ENCODE measurements at places on chromosomes 11 and 22.

- DNase-seq: no peak
Measured at GRCh38 chr11:44542372-44542771, 23.1 kb upstream of the CD82 start.

DNA sequence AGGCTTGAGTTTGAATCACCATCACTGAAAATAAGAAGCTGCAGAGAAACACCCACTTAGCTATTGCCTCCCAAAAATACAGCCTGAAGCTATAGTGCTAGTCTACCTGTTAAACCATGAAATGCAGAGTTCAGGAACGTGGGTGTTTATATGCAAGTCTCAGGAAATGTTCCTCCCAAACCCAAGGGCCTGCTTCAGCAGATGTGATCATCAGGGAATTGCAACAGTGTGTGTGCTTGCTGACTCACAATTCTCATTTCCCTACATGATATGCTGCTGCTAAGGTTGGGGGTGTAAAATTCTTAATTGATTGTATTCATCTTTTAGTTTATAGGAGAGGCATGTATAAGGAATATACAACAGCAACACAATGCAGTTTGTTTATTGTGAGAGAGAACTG lies 49.6 kb downstream of the NUP98 start:
- DNase-seq: peak; percentile 78

DNA sequence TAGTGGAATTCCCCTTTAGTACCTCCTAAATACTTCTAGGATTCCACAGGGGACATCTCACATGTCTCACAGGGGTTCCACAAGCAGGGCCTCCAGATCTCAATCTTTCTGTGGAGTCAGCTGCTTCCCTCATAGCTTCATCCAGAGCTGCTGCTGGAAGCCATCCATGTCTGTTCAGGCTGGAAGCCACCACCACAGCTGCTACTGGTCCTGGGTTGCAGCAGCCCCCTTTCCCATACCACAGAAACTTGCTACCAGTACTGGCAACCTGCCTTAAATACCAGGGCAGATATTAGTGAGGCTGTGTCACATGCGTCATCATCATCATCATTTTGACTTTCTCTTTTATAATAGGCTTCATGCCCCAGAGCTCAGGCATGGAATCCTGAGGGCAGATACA lies 242.7 kb upstream of the NCAM1 start:
- DNase-seq: peak; percentile 64

- DNase-seq: peak; percentile 46
Measured at GRCh38 chr11:36222831-36223635, 66.2 kb downstream of the COMMD9 start.

GRCh38 chr22:35419756-35420155 lies 19.8 kb downstream of the MCM5 start:
- no peak for DNase-seq

DNA sequence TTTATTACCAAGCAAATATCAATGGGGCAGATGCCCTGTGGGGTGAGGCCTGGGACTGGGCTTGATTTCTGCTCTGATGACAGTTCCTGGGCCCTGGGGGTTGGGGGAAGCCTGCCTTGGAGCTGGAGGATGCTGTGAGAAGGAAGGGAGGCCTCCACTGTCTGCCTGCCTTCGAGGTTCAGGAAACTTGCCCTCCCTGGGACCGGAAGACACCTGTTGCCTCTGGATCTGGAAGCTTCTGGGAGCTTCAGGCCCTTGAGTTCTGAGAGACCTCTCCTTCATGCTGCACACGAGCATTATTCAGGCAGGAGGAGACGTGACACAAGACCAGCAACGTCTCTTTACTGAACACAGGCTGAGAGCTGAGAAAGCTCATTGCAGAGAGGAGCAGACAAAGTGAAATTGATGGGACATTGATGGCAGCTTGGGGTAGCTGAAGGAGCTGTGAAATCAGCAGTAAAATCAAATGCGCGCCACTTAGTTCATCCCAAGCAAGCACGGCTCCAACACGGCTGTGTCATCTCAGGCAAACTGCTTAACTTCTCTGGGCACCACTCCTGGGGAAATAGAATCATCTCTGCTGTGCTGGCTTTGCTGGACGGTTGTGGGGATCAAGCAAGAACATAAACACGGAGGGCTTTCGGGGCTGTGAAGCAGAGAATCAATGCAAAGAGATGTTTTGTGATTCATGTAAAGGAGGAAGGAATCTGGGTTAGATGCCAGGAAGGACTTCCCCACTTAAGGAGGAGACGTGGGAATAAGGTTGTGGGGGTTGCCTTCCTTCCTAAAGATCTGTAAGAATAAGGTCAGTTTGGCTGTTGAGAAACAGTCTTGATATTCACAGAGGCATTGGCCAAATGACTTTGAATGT lies 64.5 kb downstream of the TP53I11 start:
- DNase-seq: no peak

DNA sequence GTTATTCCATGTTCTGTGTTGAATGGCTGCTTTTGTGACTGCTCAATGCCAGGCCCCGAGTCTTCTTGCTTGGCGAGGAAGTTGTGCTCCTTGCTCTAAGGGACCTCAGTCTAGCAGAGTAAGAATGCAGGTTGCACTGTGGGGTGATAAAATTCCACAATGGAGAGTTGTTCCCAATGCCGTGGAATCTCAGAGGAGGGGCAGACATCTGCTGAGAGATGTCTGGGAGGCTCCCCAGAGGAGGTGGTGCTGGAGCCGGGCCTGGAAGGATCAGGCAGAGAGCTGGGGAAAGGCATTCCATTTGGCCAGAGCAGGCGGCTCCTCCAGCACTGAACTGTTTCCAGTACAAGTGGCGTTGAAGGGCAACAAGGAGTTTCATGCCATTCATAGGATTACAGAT lies 55.2 kb downstream of the ST3GAL4 start:
- DNase-seq: peak; percentile 75

- DNase-seq: peak; percentile 36
Measured at GRCh38 chr11:111982019-111982464, 43.2 kb upstream of the DLAT start.

GRCh38 chr11:111764621-111765020 lies 1.6 kb downstream of the PPP2R1B start:
- peak; percentile 28 for DNase-seq

GRCh38 chr11:134266440-134266839 lies 9.7 kb upstream of the GLB1L3 start:
- no peak for DNase-seq

- DNase-seq: peak; percentile 80
Measured at GRCh38 chr11:107695446-107695845, 16.4 kb downstream of the SLN start.

- peak; percentile 51 for DNase-seq
Measured at GRCh38 chr11:100805506-100806199, 118.6 kb downstream of the ARHGAP42 start.

DNA sequence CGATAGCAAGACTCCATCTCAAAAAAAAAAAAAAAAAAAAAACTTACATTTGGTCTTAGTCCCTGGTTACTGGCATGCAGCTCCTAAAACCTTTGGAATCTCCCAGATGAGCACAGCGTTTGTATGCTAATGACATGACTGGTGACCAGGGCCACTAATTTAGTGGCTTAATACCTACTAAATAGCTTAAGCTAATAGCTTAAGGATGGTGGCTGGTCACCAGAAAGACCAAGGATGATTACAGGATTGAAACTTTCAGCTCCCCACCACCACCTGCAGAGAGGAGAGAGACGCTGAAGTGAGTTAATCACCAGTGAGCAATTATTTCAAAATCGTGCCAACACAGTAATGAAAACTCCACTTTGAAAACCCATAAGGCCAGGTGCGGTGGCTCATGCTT lies 37.1 kb downstream of the DENND5A start:
- DNase-seq: no peak

DNA sequence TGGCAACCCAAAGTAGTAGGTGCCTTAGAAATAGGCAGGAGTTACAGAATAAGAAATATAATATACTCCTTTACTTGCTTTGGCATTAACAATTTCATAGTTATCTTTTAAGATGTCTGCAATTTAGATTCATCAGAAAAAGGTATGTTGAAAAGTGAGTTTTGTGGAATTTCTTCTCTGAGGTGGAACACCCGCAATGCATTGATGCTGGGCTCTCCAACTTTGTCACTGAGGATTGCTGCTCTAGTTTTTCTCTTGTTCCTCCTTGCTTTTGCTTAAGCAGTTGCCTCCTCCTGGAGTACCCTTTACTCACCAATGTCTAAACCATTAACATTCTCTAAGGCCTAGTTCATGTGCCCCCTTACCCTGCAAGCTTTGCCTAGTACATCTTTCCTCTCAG lies 14.1 kb upstream of the ME3 start:
- no peak for DNase-seq

DNA sequence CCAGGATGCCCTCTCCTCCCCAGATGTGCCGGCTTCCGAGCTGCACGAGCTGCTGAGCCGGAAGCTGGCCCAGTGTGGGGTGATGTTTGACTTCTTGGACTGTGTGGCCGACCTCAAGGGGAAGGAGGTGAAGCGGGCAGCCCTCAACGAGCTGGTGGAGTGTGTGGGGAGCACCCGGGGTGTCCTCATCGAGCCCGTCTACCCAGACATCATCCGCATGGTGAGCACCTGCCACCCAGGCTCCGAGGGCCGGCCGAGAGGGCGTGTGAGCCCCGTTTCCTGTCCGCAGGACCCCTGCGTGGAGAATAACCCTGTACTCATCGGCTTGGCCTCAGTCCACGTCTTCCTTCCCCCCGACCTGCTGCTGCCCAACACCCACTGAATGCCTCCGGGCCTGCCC lies 2.2 kb downstream of the PPP2R5B start:
- DNase-seq: no peak

- no peak for DNase-seq
Measured at GRCh38 chr11:68353669-68354068, 41.3 kb downstream of the LRP5 start.

DNA sequence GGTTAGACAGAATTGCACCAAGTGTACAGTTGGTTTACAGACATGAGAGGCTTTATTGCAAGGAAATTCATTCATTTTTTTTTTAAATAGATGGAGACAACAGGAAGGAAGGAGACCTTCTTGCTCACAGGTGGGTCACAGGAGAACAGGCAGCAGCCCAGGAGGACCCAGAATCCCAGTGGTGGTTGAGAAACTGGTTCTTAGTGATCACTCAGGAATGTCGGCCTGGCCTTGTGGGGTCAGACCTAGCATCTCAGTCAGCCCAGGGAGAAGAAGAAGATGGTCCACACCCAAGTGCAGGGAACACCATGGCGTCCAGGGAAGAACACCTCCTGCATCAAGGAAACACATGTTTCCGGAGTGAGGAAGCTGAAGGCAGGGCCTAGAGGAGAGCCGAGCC lies 849 bp downstream of the KRTAP5-11 start:
- no peak for DNase-seq

GRCh38 chr11:74871037-74871436 lies 77.9 kb downstream of the XRRA1 start:
- DNase-seq: no peak

DNA sequence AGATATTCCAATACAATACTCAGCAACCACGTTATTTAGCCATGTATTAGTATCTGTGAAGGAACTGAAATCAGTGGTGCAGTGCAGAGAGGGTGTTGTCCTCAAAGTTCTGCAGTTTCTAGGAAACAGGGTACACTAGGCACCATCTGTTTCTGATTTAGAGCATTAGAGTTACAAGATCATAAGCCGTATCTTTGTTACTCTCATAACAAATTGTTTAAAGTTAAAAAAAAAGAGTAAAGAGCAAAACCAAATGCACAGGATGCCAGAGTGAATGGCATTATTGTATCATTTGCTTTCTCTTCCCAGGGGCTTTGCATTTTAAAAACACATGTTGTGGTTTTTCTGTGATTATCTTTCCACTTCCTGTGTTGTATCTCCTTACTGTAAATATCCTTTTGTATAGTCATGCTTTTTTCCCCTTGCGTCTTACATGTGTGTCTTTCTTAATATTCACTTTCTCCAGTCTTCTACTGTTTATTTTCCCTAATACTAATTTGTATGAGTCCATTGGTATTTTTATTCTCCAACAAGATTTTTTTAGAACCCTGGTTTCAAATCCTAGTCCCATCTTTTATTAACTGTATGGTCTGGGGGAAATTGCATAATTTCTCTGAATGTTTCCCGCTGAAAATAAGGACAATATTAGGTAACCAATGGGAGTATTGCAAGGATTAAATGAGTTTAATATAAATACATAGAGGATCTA lies 15.2 kb upstream of the NUP160 start:
- DNase-seq: peak; percentile 95

DNA sequence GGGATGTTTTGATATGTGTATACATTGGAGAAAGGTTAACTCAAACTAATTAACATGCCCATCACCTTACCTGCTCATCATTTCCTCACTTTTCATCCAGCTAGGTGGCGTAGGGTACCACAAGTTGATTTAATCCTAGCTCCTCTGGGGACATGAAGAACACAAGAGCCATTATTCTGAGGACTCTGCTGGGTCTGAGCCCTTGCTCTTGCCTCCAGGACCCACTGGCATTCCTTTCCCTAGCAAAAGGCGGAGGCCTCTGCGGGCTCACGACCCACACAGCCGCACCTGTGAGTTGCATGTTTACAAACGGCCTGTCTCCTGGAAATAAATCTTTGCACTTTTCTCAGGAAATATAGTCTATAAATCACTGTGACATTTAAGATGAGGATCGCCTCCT lies 871.9 kb downstream of the TBC1D22A start:
- DNase-seq: no peak

- no peak for DNase-seq
Measured at GRCh38 chr11:81895258-81895657, 838.4 kb downstream of the FAM181B start.

DNA sequence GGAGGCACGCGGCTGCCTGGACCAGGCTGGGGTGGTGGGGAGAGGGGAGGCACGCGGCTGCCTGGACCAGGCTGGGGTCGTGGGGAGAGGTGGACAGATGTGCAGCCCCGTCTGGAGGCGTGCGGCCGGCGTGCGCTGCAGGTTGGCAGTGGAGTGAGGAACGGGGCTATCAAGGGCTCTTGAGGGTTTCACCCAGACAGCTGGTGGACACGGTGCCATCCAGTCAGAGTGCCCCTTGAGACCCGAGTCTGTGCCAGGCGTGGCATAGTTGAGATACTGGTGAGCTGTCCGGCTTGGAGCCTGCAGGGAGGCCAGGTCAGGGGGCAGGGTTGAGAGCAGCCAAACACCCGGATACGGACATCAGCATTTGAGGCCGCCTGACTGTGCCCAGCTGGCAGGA lies 1.5 kb upstream of the GRAMD4 start:
- DNase-seq: no peak

DNA sequence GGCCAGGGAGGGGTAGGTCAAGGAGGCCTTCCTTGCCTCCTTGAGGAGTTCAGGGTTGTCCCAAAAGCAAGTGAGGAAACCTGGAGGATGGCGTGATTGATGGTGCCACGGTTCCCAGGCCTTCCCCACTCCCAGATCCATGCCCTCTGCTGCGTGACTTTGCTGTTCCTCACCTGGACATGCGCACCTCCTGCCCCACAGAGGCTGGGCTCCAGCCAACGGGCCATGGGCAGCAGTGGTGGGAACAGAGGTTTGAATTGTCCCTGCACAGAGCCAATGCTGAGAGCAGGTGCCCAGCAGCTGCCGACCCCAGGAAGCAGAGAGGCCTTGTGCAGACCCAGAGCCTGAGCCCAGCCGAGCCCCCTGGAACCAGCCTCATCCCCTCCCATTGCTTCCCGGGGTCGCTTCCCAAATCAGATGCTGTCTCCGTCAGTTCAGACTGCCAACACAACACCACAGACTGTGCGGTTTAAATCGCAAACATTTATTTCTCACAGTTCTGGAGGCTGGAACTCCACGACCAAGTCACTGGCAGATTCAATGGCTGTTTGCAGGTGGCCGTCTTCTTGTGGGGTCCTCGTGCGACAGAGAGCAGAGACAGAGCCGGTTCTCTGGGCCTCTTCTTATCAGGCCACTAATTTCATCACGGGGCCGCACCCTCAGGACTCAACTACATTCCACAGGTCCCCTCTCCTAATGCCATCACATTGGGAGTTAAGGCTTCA lies 6.2 kb upstream of the LINC01488 start:
- no peak for DNase-seq

All from AG10803 (cell line).